Fibroblast of skin of back (primary cell): ENCODE measurements at places on chromosomes 1 and 21.

GRCh38 chr21:26826801-26827200 is 18.4 kb downstream of the ADAMTS1 start:
- DNase-seq: peak; percentile 52

GRCh38 chr1:192635041-192635440 is 906 bp upstream of the RGS13 start:
- no peak for DNase-seq

- DNase-seq: no peak
Observed at GRCh38 chr1:12548973-12549459, 69.0 kb downstream of the DHRS3 start.

DNA sequence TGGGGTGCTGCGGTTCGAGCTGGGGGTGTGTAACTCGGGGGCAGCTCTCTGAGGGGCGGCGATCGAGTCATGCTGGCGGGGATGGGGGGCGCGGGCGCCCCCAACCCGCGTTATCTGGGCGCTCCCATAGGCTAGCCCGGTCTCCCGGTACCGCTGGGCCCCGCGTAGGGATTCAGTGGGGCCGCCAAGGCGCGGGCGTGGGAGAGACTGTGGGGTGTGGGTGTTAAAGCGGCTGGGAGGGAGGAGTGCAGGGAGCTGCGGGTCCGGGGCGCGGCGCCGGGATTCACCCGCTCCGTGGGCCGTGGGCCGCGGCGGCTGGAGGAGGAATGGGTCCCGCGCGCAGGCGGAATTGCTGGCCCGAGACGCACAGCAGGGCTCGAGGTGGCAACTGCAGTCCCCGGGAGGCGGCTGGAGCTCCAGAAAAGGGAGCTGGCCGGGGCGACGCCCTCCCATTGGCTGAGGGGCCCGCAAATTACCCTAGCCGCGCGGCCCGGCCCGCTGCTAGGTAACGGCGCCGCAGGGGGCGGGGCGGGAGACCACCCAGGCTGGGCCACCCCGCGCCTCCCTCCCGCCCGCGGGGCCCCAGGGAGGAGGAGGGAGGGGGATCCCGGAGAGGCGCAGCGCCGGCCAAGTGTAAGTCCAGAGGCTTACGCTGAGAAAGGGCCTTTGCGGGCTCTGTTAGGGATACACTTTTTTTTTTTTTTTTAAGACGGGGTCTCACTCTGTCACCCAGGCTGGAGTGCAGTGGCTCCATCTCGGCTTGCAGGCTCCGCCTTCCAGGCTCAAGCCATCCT is at the start of gene PTCH2:
PTCH2 (minus strand) TSS at position 392 of the 794 bp plus-strand sequence; CDS start at position 71, 321 bp downstream.
- peak; percentile 79 for DNase-seq

DNA sequence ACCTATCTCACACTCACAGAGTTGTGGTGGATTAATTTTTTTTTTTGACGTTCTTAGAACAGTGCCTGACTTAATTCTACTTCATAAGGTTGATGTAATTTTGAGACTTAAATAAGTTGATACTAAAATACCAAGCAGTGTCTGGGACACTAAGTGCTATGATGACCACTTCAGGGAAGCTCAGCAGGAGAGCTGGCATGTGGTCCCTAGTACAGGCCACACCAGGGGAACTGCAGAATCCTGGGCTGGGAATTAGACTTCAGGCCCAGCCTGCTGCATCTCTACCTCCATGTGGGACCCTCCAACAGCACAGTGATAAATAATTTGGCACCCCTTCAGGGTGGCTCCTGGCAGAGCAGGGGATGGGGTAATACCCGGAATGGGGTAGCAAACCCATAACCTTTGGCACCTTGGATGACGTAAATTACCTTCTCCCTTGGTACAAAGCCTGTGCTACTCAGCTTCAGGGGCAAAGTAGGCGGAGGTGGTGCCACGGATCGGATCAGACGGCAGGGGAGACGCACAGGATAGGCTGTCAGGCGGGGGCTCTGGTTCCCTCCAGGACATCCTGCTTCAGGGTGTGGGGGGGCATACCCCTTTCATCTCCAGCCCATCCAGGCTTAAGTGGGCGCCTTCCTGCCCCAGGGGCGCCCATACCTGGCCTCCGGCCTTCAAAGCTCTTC is 4.8 kb downstream of the MFSD2A start:
- DNase-seq: no peak

DNA sequence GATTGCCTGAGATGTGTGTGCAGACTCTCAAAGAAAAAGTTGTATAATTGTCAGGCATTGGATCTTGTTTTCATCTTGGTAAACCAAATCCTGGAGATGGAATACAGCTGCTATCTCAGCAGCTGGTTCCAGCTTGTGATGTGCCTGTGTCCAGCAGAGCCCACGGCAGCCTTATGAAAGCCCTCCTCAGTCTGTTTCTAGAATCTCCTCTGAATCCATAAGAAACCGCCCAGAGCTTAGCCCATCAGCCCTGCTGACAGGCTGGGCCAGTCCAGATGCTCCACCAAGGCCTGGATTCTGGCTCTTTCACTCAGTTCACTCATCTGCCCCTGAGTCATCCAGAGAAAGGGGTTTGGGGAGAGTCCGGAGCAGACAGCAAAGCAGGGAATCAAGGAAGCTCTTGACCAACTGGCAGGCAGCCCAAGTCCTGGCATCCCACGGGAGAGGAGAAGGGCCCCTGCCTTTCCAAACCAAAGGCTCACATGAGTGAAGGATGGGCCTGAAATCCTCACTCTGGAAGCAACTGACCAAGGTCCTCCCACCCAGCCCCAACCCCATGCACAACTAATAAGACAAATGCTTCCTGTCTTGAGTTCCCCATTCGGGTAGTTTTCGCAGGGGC is 45.7 kb downstream of the NAV1 start:
- DNase-seq: peak; percentile 85

DNA sequence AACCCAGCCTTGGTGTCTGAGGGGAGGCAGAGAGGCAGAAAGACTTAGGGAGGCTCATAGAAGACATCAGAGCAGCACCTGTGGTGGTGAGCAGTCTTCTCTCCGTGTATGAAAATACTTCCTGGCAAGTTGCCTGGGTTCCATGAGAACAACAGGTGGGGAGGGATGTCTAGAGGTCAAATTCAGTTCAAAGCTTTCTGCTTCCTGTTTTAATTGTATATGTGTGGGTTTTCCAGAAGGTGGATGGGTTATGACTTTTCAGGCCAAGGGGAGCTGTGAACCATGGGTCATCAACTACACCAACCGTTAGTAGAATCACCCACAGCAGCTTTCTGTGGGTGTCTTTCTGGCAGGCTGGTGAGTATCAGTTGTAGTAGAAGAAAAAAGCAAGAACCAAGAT is 4.1 kb upstream of the FCRL2 start:
- DNase-seq: no peak

GRCh38 chr1:217554849-217555248 is 76.0 kb downstream of the GPATCH2 start:
- DNase-seq: no peak

DNA sequence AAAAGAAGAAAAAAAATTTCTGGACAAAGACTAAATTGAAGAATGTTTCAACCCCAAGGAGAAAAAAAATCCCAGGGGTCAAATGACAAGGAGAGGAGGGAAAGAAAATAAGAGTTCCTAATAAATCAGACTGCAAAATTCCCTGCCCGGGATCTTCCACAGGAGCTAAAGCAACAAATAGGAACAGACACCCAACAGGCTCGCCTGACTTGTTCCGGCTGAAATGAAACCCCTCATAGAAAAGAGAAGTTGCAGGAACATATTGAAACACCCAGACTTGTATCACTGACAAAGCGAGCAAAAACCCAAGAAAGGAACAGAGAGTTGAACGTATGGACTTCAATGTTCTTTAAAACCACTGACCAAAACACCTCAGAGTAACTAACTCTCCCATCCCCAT is 123.0 kb downstream of the TIAM1 start:
- DNase-seq: no peak

DNA sequence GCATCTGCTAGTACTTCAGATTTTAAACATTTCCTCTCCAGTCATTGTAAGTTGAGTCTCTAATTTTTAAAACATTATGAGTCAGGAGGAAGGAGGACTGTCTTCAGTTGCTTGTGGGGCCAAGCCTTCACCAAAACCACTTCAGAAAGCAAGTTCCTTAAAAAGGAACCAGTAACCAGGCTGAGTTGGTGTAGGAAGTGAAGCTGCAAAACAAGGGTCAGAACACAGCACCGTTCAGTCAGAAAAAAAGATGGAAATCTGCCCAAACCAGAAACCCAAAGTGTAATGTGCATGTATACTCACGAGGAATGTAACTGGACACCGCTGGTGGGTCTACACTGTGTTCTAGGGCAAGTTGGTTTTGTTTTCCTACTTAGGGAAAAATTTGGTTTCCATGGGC is 402.1 kb downstream of the SETD4 start:
- DNase-seq: peak; percentile 84

DNA sequence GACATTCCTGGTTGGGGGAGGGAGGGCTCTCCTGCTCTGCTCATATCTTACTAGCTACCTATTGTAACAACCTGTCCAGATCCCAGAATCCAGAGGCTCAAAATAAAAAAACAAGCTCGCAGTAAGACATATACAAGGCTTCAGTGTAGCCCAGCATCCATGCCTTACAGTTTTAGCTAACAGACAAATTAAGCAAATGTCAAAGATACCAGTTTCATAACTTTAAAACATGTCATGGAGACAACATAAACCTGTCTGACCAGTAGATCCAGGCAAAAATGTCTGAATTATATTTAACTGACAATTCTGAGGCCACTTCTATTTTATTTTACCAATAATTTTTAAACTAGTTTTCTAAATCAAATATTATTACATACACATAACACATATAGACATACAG is 167.7 kb upstream of the TNR start:
- DNase-seq: no peak

GRCh38 chr1:204348722-204349121 is 11.0 kb downstream of the PLEKHA6 start:
- peak; percentile 40 for DNase-seq

GRCh38 chr1:20386323-20387081 is 95.8 kb downstream of the VWA5B1 start:
- DNase-seq: no peak

DNA sequence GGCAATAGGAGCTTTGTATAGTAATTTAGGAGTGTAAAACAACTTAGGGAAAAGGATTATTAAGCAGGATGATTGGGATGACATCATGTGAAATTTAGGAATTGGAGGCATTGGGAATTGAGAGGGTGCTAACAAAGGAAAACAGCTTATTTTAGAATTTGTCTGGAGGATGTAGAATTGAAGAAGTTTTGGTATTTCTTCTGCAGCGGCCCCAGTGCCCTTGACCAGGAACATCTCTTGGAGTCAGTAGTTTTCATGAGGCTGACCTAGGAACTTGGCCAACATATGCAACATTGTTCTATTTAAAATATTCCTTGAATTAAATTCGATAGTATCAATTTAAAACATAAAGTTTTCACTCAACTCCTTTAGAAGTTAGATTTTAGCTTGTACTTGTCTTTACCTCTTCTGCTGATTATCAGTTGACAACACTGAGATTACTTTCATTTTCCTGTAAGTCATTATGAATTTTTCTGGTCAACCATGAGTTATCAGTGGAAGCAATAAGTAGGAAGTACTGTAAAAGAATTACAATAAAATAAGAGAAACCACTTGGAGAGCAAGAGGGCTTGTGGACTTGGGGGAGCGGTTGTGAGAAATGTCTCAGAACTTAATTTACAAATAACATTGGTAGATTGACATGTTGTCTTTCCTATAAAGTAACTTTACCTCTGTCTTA is 52.8 kb downstream of the DYRK1A start:
- no peak for DNase-seq
